ENCODE measurements at places on chromosomes 5 and 9.
A peak's percentile ranks its signal among the peaks of the same experiment; 100 is the strongest.

- DNase-seq = no peak
These were observed 131.8 kb upstream of the FBN2 start for GRCh38 chr5:128669803-128670202.

DNA sequence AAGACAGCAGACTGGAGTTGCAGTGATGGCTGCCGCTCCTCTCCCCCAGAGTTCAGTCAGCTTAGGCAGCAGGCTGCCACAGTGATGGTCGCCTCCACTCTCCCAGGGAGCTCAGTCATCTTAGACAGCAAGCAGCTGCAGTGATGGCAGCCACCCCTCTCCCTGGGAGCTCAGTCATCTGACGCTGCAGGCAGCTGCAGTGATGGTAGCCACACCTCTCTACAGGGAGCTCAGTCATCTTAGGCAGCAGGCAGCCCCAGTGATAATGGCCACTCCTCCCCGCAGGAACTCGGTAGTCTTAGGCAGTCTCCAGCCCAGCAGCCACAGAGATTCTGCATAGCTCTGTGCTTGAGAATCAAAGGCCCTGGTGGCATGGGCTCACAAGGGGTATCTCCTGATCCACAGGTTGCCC, 582.7 kb downstream of the DTWD2 start:
- no peak for DNase-seq

DNA sequence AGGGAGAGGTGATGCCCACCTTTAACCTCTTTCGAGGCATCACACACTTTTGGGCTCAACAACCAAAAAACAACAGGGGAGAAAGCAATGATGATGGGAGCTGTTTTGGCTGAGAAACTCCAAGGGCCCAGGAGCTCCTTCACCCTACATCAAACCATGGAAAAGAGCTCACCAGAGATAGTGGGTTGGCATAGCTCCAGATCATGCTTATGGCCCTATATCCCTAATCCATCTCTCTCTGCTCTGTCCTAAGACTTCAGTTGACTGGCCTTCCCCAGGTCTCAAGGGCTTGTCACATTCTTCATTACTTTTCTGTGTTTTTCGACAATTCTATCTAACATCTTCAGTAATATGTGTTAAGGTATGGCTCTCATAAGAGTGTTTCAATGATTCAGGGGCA, 5.7 kb upstream of the CTSL start:
- no peak for DNase-seq

- no peak for DNase-seq
These were observed 1.3 kb downstream of the RPP25L start for GRCh38 chr9:34610434-34611206.

DNA sequence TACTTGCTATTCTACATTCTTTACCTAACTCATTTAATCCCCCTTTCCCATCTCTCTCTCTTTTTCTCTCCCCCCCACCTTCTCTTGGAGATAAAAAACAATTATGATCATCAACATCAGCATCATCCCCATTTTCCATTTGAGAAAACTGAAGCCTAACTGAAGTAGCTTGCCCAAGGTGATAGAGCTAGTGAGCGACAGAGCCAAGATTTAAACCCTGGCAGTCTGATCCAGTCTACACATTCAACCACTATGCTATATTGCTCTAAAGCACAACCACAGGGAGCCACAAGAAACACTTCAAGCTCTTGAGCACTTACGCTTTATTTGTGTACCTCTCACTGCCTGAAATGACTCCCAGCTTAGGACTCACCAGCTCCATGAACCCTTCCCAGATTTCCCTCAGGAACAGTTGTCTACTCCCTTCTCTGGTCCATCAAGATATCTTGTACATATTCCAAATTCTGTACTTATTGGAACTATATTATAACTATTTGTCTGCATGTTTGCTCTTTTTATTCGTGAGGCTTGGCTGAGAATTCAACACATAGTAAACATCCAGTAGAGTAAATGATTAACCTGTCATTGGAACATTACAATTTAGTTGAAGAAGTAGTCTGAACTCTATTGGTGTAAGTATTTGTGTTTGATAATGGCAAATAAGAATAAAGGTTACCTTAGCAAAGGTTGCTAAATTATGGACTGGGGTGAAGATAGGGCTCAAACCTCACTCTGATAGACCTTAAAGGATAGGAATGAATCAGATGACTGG, 164.8 kb downstream of the EFNA5 start:
- DNase-seq = no peak

GRCh38 chr5:112004867-112005622, 248.1 kb upstream of the NREP start:
- DNase-seq = no peak

DNA sequence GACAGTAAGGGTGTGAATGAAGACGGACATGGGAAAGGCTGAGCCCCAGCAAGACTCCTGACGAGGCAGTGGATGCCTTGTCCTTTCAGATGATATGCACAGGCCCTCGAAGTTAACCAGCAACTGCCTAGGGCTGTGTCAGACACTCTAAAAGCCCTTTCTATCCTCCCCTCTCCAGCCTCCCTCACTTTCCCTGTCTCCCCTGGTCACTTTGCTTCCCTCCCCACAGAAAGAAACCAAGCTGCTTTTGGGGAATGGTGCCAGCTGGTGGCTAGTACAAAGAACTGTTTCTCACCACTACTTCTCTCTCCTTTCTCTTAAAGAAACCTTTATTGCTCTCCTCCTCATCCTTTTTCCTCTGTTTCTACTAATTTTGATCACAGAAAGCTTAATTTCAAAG, 21.4 kb downstream of the LHFPL2 start:
- DNase-seq = no peak

DNA sequence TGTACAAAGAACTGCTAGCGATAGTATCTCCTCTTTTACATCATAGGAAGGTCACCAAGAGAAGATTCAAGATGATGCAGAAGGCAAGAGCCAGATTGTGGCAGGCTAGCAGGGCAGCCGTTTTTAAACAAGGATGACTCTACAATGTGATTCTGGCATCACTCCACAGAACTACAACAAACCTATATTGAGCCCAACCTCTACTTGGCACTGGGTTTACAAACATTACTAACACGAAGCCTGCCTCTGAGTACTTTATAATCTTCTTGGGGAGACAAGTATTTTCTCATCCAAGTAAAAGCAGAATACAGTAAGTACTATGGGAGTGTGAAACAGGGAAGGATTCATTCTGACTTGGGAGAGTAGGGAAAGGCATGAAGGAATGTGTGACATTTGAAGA, 448.6 kb downstream of the ZNF608 start:
- DNase-seq = no peak

DNA sequence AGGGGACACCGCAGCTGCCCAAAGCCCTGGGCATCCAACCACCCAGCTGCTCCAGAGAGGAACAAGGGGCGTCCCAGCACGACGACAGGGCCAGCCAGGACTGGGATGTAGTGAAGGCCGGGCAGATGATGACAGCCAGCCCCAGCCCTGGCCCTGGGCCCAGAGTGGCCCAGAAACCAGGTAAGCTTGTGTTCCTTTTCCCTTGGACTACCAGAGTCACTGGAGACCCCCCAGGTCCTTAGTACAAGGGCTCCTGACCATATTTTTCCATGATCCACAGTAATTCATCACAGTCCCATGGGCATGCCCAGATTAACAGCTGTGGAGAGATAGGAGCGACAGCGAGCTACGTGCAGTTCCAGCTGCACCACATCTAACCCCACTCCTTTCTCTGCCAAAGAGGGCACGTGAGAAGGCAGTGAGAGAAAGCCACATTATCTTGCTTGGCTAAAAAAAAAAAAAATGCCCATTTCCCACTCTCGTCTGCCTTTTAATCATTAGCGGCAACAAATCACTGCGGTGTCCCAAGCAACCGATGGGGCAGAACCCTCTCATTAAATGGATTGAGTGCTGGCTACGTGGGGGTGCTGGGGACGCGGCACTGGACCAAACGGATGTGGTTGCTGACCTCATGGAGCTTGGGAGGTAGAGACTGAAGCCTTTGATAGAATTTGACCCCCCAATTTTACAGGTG, 21.7 kb upstream of the SYNPO start:
- no peak for DNase-seq

DNA sequence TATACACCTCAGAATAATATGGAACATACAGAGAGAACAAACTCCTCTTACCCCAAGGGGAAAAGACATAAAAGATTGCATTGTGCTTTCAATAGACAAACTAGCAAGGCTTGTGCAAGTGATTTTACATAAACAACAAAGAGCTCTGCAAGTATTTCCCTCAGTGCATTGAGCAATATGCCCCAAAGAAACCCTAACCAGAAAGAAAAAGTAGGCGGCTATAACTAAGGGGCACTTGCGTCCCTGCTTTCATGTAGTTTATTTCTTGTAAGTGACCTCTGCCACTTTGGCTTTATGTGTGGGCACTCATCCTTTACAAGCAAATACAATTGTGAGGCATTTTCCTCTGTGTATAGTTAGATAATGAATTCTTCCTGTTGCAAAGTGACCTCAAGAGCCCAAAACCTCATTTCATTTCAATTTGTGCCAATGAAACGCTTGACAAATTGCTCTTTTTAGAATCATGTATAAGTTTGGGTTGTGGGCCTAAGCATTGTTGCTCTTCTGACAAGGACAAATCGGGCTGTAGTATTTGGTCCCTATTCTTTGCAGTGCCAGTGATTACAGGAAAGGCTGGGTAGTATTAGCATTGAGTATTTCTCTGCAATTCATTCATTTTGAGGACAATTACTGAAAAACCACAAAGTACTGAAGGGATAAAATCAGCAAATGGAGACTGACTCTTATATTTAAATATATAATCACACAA, 282.2 kb downstream of the DTWD2 start:
- no peak for DNase-seq

DNA sequence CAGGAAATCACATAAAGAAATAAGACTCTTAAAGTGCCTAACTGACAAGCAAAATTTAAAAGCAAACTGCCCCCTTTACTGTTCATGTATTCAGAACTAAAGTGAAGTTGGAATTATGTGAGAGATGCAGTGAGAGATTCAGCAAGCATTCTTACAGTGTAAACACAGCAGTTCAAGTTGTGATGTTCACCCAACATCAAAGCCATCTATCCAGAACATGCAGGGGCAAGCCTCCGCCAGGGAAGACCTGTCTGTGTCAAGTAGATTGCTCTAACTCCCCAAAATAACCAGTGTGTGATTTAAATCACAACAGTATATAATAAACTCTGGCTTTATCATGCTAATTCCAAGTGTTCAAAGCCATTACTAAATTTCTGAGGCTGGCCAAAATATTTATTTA, 233.3 kb downstream of the BNC2 start:
- DNase-seq = no peak

- DNase-seq = no peak
These were observed 42.8 kb upstream of the GDNF start for GRCh38 chr5:37882636-37883035.

GRCh38 chr5:116404792-116405191, 169.8 kb downstream of the SEMA6A start:
- DNase-seq = no peak

GRCh38 chr5:60299944-60300343, 400.0 kb downstream of the DEPDC1B start:
- no peak for DNase-seq

GRCh38 chr5:140042643-140043507, at the start of gene NRG2:
Gene NRG2, minus strand, starts transcription at chr5:140043299.
- peak; percentile 81 for DNase-seq

- DNase-seq = no peak
These were observed 32.3 kb upstream of the NRG2 start for GRCh38 chr5:140075371-140075770.

DNA sequence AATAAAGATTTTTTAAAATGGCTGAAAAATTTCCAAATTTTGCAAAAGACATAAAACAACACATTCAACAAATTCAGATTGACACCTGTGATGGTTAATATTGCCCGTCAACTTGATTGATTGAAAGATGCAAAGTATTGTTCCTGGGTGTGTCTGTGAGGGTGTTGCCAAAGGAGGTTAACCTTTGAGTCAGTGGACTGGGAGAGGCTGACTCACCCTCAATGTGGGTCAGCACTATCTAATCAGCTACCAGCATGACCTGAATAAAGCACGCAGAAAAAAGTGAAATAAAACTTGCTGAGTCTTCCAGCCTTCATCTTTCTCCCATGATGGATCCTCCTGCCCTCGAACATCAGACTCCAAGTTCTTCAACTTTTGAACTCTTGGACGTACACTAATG, 868.0 kb upstream of the CTNND2 start:
- no peak for DNase-seq

DNA sequence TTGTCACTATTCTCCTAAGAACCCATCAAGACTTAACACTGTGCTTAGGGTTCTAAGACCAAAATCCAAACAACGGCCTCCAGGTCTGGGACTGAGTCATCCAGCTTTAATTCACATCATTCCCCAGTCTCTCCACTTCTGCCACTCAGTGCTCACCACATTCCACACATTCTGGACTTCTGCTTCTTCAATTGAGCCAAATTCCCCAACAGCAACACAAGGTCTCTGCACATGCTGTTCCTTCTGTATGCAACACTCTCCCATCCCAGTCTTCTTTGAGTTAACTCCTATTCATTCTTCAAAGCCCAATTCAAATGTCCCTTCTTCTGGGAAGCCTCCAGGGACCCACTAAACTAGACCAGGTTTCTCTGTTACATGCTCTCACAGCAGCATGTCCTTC, 97.8 kb downstream of the GPR21 start:
- no peak for DNase-seq

GRCh38 chr5:177366528-177367322, 9.0 kb downstream of the RGS14 start:
- DNase-seq = no peak

- no peak for DNase-seq
These were observed 15.2 kb upstream of the NEK6 start for GRCh38 chr9:124242331-124243194.

DNA sequence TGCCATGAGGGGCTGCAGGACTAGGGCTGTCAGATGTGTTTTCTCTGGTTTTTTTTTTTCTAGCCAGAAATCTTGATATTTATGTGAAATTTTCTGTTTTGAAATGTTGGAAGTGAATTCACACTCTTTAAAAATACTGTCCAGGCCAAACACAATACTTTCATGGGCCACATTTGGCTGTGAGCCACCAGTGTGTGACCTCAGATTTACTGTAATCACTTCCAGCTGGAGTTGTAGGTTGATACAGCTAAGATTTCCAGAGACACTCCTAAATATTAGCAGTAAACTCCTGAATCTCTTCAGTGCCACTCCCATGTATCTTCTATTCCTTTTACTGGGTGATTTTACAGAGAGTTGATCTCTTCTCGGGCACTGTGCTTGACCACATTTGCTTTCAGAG, 92.2 kb upstream of the CKMT2 start:
- no peak for DNase-seq

GRCh38 chr9:16267281-16268066, 603.0 kb downstream of the BNC2 start:
- no peak for DNase-seq

DNA sequence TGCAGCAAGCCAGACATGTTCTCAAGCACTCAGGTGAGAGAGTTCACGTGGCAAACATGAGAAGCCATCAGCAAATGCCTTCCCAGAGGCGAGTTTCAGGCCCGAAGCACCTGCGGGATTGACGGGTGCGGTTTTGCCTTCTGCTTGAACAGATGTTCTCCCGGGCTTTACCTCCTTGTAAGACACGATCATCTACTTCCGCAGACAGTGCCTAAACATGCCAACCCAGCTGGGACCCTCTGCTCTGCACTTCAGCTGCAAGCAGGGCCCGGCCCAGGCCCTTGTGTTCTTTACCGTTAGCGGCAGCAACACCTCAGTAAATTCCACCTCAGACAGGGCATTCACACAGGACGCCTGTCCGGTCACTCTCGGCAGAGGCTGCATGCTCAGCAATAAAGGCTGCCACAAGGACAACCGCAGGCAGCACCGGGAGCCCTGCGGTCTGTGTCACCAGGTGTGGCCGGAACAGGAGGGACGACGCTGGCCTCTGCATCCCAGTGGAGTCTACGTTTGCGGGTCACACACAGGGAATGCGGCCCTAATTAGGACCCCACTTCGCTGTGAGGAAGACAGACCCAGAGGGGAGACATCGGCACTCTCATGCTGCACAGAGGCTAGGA, 139.6 kb downstream of the ROR2 start:
- no peak for DNase-seq

GRCh38 chr9:90868555-90868954, 66.9 kb downstream of the SYK start:
- DNase-seq = peak; percentile 15

All from NCI-H460 (cell line).